NCI-H2081 (cell line): ENCODE measurements at places on chromosomes 6 and 20.

GRCh38 chr20:36109251-36109947 lies 45.1 kb upstream of the EPB41L1 start:
- no peak for DNase-seq

- DNase-seq = no peak
Observed at GRCh38 chr20:59726281-59726595, 121.9 kb downstream of the PHACTR3 start.

DNA sequence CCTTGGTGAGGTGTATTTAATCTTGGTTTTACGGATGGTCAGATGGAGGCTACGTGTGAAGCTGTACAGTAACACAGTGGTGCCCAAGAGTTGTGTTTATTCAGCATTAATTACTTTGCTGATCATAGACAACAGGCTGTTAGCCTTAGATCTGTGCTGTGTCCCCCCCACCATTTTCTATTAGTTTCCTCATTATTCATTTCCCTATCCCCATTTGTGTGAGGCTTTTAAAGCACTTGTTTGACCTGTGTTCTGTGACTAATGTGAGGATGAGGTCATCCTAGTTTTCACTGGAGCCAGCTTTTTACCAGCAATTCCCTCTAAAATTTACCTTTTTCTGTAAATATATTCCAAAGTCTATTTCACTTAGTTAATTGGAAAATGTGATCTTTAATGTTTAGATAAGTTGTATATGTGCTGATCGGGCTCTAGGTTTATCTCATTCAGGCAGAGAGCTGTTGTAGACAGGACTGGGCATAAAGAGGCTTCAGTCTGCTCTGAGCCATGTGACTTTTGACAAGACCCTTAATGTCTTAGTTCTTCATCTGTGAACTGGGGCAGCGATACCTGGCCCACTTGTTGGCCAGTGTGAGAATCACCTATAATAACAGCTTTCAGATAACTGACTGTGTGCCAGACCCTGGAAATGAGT lies 8.4 kb downstream of the MAPRE1 start:
- peak; percentile 1 for DNase-seq

GRCh38 chr6:2866171-2866846 lies 24.6 kb upstream of the SERPINB1 start:
- no peak for DNase-seq

GRCh38 chr6:36962874-36963273 lies 8.3 kb downstream of the PI16 start:
- DNase-seq = no peak

GRCh38 chr6:137867685-137868509 lies 838 bp downstream of the TNFAIP3 start:
- no peak for DNase-seq

DNA sequence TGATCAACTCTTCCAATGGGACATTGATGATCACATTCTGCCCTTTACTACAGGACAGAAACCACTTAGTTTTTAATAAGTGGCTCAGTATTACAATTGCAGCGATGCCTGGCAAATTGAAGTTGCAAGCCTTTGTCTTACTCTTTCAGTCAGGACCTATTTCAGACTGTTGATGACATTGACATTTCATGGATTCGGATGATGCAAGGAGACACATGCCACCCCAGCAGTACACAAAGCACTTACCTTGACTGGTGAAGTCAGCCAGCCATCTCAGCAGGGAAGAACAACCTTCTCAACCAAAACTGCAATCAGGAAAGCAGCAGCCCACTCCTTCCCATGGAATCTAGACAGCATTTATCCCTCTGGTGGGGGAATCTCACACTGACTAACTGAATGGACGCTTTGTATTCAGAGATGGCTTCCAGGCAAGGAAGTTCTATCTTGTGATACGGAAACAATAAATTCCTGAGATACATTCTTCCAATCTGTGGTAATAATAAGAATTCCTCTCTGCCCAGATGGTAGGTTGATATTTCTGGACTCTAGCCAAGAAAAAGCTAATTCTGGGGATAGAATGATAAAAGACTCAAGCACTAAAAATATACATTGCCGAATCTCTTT lies 24.8 kb downstream of the NFYA start:
- no peak for DNase-seq

- no peak for DNase-seq
Observed at GRCh38 chr6:13241364-13241763, 87.0 kb downstream of the TBC1D7 start.

DNA sequence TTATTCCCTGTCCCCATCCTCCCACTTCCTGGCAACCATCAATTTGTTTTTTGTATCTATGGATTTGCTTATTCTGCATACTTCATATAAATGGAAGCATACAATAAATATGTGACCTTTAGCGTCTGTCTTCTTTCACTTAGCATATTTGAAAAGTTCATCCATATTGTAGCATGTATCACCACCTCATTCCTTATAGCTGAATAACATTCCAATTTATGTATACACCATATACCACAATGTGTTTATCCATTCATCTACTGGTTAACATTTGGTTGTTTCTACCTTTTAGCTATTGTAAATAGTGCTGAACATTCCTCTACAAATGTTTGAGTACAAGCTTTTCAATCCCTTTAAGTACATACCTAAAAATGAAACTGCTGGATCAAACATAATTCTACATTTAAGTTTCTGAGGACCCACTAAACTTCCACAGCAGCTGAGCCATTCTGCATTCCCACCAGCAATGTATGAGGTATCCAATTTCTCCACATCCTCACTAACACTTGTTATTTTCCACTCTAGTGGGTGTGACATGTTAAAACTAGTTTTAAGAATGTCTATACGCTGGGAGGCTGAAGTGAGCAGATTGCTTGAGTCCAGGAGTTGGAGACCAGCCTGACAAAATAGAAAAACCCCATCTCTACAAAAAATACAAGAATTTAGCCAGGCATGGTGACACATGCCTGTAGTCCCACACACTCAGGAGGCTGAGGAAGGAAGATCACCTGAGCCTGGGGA lies 32.9 kb downstream of the NUDT3 start:
- DNase-seq = no peak

- DNase-seq = no peak
Observed at GRCh38 chr6:44058617-44059358, 68.5 kb downstream of the MRPL14 start.

- no peak for DNase-seq
Observed at GRCh38 chr6:30884521-30885480, 482 bp downstream of the DDR1 start.

GRCh38 chr20:58233881-58234528 lies 5.6 kb upstream of the ANKRD60 start:
- no peak for DNase-seq

DNA sequence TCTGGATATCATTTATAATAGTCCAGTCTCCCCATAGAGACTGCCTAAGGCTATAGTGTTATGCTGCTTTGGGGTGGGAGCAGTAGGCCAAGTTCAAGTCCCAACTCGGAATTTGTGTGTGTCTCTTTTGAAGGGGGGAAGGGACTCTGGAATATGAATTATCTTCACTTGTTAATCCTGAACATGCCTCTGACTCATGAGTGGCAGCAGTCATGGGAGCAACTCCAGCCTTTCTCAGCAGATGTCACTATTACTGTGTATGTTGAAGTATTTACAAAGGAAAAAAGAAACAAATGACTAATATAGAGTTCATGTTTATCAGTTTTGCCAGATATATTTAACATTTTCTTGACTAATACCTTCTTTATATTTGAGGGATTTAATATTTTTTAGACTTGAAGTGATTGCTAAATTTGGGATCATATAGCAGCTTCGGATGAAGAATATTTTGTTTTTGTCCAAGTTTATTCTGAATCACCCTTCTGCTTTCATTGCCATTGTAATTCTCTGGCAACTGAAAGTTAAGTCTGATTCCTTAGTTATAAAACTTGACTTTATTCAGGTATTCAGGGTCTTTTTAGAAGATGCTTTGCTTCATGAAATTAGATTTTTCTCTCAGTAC lies 23.4 kb downstream of the FAM217A start:
- DNase-seq = no peak

- no peak for DNase-seq
Observed at GRCh38 chr6:138402838-138403187, 1.2 kb upstream of the HEBP2 start.

- DNase-seq = no peak
Observed at GRCh38 chr6:55726144-55726543, 147.2 kb upstream of the HMGCLL1 start.

GRCh38 chr6:115945812-115946211 lies 114.9 kb downstream of the FRK start:
- DNase-seq = no peak

- peak; percentile 11 for DNase-seq
Observed at GRCh38 chr20:16574656-16575355, 1.6 kb upstream of the KIF16B start.

- no peak for DNase-seq
Observed at GRCh38 chr6:56088641-56089040, 158.7 kb downstream of the COL21A1 start.

DNA sequence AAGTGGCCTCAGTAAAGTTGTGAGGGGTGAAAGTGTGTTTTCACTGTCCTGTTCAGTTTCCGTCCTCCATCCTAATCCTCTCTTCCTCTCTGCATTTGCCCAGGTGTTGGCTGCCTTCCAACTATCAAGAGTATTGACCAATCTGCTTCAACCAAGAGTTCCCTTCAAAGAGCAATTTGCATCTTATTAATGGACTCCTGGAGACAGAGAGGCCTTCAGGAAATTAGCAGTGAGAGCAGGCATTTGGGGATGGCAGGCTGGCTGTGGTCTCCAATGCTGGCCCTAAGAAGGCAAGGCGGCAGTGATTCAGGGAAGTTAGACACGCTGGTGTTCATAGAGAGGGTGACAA lies 77.2 kb downstream of the GPR6 start:
- no peak for DNase-seq

- DNase-seq = no peak
Observed at GRCh38 chr6:81362246-81362645, 390.2 kb downstream of the TENT5A start.

DNA sequence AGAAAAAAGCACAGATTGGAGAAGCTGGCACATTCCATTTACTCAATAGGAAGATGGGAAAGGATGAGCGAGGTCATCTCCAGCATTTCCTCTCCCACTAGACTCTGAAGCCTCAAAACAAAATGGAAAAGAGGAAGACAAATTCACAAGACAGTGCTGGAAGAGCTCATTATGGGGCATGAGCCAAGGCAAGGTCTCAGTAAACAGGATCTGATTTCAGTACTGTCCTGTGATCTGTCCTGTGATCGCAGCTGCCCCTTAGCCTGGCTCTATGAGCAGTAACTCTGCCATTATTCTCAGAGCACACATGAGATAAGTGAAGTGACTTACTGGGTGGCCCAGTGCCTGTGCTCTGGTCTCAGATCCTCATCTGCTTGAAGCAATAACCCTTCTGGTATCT lies 68.1 kb upstream of the SLC4A11 start:
- DNase-seq = no peak

DNA sequence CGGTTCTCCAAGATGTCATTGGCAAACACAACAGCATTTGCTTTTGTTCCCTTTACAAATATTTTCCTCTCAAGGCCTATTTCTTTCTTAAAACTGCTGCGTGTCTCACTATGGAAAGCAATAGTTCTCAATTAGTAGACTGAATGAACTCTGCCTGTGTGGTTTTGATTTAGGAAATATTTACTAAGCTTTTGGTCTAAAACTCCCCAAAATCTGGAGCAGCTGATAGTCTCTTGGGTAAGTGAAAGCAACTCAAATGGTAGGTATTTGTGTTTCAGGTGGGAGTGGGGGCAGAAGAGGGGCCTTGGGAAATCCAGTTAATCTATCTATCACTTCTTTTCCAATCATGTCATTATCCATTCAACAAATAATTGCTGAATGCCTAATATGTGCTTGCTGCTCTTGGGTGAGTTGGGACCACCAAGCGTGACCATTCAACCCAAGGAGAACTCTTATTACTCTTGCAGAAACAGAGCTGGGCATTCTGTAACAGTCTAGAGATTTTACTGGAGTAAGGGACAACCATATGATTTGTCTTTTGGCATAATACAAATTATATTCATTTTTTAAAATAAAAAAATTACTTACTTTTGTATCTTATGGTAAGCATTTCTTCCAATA lies 33.2 kb upstream of the ADTRP start:
- DNase-seq = no peak

DNA sequence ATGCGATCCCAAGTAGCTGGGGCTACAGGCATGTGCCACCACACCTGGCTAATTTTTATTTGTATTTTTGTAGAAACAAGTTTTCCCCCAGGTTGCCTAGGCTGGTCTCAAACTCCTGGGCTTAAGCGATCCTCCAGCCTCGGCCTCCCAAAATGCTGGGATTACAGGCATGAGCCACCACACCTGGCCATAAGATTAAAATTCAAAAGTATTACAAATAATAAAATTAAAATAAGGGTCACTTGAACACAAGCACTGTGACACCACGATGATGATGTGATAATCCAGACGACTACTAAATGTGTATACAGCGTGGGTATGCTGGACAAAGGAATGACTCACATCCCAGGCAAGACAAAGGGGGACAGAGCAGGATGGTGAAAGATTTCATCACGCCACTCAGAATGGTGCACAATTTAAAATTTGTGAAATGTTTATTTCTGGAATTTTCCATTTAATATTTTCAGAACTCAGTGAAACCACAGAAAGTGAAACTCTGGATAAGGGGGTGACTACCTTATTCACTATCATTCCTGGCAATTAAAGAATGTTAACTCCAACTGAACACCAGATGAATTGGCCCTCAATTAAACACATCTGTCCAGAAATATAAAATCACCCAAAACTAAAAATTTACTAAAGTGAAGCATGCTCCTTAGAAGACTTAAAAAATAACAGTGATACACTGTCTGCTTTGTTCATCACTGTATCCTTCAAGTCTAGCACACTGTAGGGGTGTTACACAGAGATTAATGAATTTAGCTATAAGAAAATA lies 13.1 kb downstream of the B4GALT5 start:
- no peak for DNase-seq

GRCh38 chr6:142162780-142163179 lies 15.7 kb downstream of the VTA1 start:
- DNase-seq = peak; percentile 63

GRCh38 chr6:139145661-139146060 lies 10.8 kb downstream of the HECA start:
- DNase-seq = no peak

DNA sequence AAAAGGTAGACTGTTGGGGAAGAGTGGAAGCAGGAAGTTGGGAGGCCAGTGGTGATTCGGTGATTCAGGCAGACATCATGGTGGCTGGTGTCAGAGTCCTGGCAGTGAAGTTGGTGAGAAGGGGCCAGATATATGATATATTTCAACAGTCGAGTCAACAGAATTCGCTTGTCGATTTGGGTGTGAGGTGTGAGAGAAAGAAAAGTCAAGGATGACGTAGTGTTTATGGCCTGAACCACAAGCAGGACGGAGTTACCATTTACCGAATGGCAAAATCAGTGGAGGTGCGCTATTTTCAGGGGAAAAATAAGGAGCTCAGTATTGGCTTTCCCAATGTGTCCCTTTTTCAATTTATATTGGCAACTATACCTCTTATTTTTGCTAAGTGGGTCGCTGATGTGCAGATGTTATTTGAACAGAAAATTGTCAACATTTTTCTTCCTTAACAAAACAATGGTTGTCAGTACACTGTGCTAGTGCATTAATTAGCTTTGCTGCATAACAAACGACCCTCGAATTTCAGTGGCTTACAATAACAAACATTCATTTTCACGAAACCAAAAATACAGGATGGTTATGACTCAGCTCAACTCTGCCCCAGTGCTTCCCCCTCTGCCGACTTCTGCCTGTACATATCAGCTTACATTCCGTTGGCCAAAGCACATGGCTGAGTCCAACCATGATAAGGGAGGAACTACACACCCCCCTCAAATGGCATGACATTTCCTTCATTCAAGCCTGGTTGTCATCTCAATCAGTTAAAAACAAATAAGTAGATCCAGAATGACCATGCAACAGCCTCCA lies 255.0 kb upstream of the ZFP64 start:
- DNase-seq = no peak
